Chondrocyte (in vitro differentiated cells): ENCODE measurements at places on chromosomes 5 and 9.

DNA sequence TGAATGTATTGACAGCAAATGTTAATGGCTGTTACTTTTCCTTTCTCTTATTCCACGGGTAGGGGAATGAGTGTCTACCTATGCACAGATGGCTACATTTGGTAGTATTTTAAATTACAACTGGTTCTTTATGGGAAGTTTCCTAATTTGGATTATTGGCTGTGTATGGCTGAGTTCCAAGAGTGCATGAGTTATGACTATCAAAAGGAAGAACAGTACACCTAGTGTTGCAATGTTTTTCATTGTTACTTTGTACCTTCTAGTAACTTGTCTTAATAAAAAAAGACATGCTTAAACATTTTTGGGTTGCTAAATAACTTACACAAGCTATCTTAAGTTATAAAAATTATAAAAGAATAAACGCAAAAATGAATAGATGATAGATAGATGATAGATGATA is 35.8 kb upstream of the MAMDC2 start:
- no peak for DNase-seq

DNA sequence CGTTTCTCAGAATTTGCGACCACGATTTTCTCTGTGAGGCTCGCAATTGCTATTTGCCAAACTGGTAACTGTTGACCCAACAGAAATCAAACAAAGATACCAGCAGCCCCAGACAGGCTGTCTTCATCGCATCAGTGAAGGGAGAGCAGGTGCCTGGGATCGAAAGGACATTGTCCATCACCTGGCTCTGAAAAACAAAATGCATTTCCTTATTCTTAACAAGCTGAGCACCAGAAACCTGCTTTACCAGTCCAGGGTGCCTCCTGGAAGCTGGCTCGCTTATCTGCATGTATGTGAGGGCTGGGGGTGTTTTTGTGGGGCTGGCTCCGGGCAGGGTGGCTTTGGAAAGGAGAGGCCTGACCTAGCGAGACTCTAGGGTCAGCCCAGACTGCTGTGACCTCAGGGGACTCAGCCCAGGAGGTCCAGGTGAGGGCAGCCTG is 24.7 kb downstream of the WWC1 start:
- no peak for DNase-seq

GRCh38 chr5:53569453-53569852 is 9.0 kb downstream of the NDUFS4 start:
- no peak for DNase-seq

- DNase-seq = no peak
These were observed 219.3 kb downstream of the SMARCA2 start for GRCh38 chr9:2234371-2234893.

- DNase-seq = no peak
These were observed 22.1 kb downstream of the CAMSAP1 start for GRCh38 chr9:135885100-135885853.

DNA sequence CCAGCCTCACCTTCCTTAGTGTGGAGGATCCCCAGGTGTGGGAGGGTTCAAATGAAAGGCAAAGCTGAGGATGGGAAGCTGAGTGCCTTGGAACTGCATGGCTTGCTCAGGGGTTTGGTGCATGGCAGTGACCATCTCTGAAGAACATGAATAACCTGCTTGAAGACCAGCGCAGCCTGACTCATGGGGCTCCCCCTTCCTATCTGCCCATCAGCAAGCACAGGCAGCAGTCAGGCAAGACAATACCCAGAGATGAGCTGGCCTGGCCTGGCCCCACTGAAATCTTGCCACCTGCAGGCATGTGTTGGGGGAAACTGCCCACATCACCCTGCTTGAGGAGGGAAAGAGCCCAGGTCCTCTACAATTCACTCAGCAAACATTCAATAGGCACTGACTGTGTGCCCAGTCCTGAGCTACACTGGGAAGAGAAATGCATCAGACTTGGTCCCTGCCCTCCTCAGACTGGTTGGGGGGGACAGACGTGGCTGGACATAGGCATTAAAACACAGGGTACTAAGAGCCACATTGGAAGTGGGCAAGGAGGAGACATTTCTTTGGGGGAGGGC is 105.0 kb upstream of the ALDH1B1 start:
- DNase-seq = no peak
